T-helper 22 cell (primary cell): ENCODE measurements at places on chromosomes 5 and 9.

- no peak for DNase-seq
Measured at GRCh38 chr5:180990086-180990881, 1.6 kb downstream of the BTNL3 start.

DNA sequence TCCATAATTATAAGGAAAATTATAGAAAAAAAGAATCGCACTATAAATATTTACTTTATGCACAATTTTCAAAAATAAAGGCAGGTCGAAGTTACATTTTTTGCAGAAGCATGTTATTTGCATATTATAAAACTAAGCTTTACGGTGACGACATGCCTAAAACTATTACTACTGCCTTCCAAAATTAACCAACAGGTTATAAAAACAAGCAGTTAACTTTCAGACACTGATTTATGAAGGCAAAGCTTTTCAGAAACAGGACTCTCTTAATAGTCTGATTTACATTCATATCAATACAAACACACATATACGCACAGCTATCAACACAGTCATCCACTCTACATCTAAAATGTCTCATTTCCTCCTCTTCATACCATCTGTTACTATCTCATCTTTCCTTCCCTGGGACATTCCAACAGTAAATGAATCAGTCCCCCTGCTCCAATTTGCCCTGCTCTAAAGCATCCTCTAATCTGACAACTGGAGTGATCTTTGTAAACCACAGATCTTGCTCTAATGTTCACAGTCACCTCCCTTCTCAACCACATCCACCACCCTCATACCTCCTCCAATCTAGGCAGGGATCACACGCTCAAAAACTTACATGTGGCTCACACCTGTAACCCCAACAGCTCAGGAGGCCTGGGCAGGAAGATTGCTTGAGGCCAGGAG is 21.6 kb downstream of the FBXW11 start:
- no peak for DNase-seq

DNA sequence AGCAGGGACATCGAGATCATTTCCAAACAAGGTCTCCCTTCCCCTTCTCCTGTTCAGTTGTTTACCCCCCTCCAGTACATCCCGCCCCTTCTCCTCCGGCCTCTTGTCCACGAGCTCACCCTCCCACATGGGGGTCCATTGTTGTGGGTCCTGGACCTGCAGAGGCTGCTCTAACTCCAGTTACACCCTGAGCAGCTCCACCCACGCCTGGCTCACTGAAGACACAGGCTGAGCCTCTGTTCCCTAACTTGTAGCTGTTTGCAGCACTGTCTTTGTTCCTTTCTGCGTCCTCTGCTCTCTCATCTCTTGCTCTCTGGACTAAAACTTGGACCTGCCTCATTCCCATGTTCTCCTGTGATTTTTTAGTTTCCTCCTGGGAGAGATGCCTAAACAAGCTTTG is 377.5 kb downstream of the MED10 start:
- no peak for DNase-seq

GRCh38 chr5:67019065-67019845 is 177.3 kb downstream of the CD180 start:
- DNase-seq: no peak

- DNase-seq: no peak
Measured at GRCh38 chr9:99158629-99159028, 53.7 kb downstream of the TGFBR1 start.

GRCh38 chr5:16597946-16598694 is 18.7 kb downstream of the RETREG1 start:
- DNase-seq: no peak

DNA sequence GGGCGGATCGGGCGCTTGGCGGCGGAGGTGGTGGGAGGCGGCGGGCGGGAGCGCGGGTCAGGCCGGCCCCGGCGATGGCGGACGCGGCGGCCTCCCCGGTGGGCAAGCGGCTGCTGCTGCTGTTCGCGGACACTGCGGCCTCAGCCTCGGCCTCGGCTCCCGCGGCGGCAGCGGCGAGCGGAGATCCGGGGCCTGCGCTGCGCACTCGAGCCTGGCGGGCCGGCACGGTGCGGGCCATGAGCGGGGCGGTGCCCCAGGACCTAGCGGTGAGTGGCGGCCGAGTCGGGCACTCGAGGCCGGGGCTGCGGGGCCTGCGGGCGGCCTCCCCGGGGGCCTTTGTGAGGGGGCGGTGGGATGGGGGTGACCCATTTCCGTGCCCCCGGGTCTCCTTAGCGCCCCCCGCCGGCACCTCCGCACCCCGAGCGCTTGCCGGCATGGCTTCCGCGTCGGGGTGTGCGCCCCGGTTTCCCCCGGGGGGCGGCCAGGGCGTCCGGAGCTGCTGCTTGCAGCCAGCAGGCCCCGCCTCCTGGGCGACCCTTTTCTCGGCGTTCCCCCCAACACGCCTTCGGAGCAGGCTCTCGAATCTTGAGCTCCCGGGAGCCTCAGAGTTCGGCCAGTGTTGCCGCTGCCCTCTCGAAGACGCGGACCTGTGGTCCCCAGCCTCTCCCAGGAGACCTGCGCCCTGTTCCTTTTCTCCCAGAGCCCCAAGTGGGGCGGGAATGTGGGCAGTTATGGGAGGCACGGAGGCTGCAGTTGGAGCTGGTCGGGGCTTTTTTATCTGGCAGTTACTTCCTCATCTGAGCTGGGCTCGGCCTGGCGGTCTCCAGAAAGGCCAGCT is 456 bp downstream of the KDM3B start:
- peak; percentile 70 for DNase-seq

DNA sequence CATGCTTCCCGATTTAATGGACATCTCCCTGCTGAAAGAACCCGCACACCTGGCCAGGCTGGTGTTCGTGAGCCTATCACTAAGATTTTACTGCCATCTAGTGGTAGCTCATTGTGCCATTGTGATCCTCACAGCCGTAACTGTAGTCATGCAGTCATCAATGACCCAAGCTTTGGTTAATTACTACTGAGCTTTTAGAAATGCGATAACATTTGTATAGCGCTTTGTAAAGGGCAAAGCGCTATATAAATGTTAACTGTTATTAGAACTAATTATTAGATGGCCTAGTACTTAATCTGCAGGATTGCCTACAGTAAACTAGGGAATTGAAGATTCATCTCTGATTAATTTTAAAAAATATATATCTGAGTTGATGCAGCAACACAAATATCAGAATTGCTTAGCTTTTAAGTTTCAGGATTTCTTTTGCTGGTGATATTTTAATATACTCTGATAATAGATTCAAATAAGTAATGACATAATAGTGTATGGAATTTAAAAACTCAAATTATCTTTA is 90.2 kb downstream of the HACD4 start:
- peak; percentile 1 for DNase-seq

GRCh38 chr9:133771486-133772482 is 33.6 kb upstream of the SARDH start:
- DNase-seq: no peak

DNA sequence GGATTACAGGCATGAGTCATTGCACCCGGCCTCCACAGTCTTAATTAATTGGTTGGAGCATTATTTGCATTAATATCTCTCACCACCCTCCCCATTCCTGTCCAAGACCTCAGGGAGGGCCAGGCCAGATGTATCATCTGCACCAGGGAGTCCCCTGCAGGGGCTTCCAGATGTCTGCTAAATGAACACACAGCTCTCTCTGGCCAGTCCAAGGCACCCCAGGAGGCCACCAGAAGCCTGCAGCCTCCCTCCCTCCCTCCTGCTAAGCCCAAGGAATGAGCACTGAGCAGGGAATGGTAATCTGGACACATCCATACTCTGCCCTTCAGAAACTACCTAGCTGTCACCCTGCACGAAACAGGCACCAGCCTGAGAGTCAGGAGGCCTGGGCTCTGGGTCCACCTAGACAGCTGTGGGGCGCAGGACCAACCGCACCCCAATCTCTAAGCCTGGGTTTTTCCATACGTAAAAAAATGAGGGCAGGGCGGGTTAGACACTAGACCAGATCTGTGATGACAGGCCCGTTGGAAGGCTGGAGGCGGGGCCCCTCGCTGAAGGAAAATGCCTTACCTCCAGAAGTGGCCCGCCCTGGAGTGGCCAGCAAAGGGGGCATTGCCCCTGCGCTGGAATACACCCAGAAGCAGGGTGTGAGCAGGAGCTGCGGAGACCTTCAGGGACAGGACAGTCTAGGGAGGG is 8.3 kb downstream of the CIZ1 start:
- no peak for DNase-seq

- DNase-seq: no peak
Measured at GRCh38 chr5:32504989-32505596, 60.6 kb upstream of the ZFR start.

- DNase-seq: no peak
Measured at GRCh38 chr5:72235725-72236124, 84.3 kb downstream of the MRPS27 start.

GRCh38 chr5:133942614-133943474 is 25.6 kb downstream of the C5orf15 start:
- DNase-seq: no peak
